ENCODE measurements at places on chromosomes 3 and 15.

DNA sequence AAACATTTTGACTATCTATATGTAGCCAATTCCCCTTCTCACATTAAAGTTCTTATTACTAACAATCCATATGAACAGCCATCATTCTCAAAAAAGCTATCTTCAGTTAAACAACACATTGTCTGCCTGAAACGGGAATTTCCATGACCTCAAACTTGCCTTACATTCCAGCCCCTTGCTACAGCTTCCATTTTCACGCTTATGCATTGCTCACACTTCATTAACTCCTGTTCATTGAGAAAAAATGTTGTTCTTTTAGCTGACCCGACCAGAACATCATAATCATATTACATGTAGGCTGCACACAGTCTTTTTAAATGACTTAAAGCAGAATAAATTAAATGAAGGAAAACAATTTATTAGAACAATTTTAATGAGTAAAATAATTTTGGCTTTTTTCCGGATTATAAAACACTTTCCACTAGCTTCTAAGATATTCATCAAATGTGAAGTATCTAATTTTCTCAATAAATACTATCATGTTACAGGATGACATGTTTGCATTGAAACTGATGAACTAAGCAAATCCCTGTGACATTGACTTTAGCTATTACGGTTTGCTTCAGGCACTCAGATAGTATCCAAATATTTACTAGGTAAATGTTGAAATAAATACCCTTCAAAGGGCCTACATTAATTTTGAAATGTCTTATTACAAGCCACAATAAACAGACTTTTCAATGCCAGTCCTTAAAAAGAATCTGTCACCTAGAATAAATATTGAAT, 49.9 kb downstream of the P3H2 start:
- no peak for DNase-seq

GRCh38 chr15:100858294-100858693, 21.3 kb upstream of the ALDH1A3 start:
- no peak for DNase-seq

- DNase-seq: no peak
Measured at GRCh38 chr15:49145651-49146609, 9.5 kb downstream of the COPS2 start.

DNA sequence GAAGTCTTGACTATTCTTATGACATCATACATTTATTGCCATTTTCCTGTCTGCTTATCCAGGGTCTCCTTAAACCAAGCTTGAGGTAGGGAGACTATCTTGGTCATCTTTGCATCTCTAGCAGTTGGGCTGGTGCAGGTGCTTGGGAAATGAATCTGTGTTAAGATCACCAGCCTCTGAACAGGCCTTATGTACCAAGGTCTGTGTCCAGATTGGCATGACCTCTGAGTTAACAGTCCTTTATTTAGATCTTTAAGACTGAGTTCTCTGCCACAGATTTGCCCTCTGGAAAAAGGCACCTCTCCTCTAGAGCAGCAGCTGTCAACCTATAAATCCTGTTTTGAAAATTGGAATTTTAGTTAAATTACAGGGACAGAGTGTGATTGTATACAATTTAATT, 35.4 kb downstream of the RAB7A start:
- no peak for DNase-seq

DNA sequence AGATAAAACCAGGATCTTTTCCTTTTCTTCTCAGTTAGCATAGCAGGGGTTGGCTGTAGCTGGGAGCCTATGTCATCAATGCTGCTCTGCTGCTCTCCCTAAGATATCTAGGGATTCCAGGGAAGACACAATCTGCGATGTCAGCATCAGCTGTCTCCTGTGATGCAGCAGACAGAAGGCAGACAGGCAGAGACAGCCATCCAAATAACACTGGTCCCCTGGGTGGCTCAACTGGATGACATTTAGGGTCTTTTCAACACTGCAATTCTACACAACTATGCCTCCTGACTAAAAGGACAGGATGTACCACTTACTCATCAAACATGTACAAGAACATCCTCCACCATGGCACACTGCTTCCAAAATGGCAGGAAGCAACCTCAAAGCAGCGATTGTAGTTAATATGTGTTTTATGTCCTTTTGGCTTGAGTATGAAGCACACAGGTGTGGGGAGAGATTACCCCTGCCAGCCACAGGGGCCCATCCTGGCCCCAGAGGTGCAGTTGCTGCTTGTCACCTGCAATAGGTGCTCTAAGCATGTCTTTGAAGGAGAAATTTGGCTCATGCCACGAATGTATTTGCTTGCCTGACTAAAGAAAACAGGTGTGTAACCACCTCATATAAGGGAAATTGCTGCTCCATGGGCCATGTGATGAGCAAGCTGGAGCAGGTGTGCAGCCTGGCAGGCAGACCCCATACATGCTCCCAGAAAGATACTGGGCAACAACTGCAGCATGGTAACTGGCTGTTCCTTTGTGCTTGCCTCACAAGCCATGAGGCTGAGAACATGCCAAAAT, 357.8 kb downstream of the VPS13C start:
- no peak for DNase-seq

GRCh38 chr15:31303726-31304648, 22.6 kb upstream of the KLF13 start:
- no peak for DNase-seq

DNA sequence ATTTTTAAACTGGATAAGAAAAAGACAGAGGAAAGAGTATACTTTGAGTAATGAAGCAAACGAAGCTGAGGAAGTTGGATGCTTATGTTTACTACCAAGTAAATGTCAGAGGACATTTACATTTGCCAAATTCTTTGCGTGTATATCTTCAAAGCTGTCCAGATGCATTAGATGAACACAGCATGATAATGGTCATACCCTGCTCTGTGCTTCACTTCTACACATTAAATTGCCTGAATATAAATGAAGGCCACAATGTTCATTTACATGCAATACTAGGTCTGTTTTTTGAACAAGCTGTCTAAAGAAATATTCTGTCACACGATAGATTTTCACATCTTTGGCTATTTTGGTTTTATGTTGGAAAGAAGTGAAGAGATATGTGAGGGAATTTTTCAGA, 405.8 kb upstream of the ADAMTS9 start:
- no peak for DNase-seq

- DNase-seq: no peak
Measured at GRCh38 chr3:105448338-105448982, 81.8 kb downstream of the ALCAM start.

DNA sequence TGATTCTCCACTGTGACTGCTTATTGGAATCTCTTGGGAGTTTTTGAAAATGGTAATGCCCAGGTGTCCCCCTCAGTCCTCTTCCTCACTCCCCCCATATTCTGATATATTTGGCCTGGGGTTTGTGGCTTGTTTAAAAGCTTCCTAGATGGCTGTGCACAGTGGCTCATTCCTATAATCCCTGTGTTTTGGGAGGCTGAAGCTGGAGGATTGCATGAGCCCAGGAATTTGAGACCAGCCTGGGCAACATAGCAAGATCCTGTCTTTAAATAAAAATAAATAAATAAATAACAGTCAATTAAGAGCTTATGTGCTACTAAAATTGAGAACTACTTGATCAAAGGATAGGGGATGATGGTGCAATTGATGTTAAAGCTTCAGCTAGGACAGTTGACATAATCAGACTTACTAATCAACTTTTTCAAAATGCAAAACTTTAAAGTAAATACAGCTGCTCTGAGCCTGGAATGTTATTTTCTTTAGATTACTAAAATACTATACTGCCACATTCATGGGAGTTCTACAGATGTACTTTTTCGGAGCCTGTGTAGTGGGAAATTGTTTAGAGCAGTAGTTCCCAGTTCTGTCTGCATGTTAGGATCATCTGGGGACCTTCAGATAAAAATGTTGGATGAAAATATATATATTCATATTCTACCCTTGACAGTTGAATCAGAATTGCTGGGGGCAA, 33.4 kb downstream of the ARIH1 start:
- DNase-seq: no peak

DNA sequence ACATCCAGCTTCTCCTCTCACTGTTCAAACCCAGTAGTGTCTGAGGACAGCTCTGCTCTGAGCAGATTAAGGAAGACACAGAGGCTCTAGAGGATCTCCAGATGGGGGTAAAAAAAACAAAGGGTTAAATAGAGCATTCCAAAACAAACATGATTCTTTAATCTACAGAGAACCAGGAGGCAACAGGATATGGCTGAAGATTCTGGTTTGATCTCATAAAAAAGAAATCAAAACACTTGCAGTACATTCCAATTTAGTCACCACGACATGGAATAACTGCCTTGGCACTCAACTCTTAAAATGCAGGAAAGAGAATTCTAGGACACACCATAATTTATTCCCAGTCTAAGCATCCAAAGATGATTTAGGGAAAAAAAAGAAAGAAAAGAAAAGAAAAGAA, 32.0 kb downstream of the TM4SF4 start:
- DNase-seq: no peak

DNA sequence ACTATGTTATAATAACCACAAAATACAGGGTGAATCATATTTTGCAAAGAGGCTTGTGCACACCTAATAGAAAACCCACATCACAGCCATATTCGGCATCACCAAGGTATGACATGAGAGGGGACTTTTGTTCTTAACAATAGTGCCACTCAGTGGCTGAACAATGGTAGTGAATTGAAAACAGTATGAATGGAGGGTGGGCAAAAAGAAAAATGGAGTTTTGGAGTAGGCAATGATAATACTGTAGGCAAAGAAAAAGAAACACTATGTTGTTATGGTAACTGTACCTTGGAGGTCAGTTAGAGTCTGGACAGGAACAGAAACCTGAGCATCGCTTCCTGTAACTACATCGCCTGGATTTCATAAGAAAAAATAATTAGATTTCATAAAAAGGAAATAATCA, 348.6 kb downstream of the PLCL2 start:
- DNase-seq: peak; percentile 3

- no peak for DNase-seq
Measured at GRCh38 chr3:10926256-10926810, 66.2 kb upstream of the SLC6A1 start.

GRCh38 chr3:16604887-16605602, at the start of gene DAZL:
DAZL (minus strand) TSS chr3:16605423; CDS start chr3:16605205, 218 bp downstream.
- no peak for DNase-seq

- DNase-seq: no peak
Measured at GRCh38 chr15:50257924-50258323, 7.6 kb downstream of the HDC start.

DNA sequence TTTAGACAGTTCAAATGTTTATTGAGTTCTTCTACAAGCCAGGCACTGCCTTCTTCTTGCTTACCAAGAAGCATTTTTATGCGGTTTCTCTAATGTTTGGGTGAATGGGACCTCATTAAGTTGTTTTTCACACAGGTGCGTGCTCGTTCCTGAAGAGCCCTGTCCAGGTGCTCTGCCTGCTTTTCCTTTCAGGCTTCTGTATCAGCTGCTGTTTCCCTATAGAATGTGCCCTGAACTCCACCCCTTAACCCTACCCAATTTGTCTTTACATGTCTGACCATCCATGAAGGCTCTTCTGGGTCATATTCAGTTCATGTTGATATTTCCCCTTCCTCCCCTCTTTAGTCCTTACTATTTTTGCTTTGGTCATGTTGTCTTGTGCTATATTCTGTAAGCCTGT, 22.4 kb upstream of the GOLGA6L10 start:
- DNase-seq: no peak

- DNase-seq: no peak
Measured at GRCh38 chr3:169345662-169346331, 317.7 kb downstream of the MECOM start.

DNA sequence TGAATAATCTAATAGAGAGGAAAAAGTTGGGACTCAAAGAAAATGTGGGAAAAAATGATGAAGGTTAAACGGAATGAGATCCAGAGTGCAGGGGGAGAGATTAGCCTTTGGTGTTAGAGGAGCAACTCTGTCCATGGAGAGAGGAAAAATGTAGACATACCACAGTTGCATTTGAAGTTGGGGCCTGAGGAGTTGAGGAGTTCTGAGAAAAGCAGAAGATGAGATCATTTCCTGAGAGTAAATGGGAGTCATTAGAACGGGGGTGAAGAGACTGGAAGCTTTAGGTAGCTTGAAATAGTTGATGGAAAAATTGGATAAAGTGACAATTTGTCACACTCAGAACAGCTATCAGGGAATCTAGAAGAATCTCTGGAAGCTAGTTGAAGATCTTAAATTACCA, 7.3 kb downstream of the CCR5AS start:
- DNase-seq: no peak

GRCh38 chr3:179671747-179672242, 19.0 kb downstream of the USP13 start:
- DNase-seq: no peak

GRCh38 chr3:151356794-151357462, 27.6 kb upstream of the P2RY13 start:
- DNase-seq: no peak

DNA sequence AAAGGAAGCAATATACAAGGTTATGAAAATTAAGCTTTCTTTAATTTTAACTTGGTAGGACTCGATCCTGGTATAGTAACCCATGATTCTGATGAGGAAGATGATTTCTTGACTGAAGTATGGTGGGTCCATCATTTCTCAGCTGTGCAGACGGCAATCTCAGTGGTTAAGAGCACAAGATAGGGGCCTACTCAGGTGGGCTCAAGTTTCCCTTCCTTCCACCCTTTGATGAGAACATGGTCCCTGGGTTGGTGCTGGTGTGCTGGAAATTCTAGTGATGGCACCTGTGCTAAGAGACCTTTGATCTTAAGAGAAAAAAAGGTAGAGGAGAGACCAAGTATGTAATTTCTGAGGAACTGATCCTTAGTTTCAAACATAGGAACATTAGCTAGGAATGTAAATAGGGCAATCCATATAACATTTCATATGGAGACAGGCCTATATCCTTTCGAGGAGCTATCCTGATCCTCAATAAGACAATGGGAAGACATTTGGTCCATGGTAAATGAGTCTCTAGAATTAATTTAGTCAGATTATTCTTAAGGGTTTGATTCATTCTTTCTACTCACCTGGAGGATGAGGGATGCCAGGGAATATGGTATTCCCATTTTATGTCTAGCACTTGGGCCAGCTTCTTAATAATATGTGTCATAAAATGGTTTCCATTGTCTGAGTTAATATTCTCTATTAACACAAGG, 104.5 kb upstream of the NECTIN3 start:
- DNase-seq: no peak

GRCh38 chr3:49500205-49500731, 30.2 kb downstream of the DAG1 start:
- no peak for DNase-seq

DNA sequence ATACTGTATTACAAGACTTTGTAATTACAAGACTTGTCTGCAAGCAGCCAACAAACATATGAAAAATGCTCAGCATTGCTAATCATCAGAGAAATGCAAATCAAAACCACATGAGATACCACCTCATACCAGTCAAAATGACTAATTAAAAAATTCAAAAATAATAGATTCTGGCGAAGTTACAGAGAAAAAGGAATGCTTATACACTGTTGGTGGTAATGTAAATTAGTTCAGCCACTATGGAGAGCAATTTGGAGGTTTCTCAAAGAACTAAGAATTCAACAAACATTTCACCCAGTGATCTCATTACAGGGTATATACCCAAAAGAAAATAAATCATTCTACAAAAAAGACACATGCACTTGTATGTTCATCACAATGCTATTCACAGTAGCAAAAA, 617.5 kb upstream of the CCDC54 start:
- DNase-seq: no peak

- no peak for DNase-seq
Measured at GRCh38 chr15:75594276-75594675, 15.2 kb upstream of the PTPN9 start.

Measured in CMK (cell line).